RWPE2 (cell line): ENCODE measurements at places on chromosomes 12 and 14.

- no peak for DNase-seq
Measured at GRCh38 chr12:29599381-29599780, 101.9 kb upstream of the OVCH1 start.

GRCh38 chr12:121331248-121331647, 21.0 kb downstream of the ANAPC5 start:
- DNase-seq = no peak

DNA sequence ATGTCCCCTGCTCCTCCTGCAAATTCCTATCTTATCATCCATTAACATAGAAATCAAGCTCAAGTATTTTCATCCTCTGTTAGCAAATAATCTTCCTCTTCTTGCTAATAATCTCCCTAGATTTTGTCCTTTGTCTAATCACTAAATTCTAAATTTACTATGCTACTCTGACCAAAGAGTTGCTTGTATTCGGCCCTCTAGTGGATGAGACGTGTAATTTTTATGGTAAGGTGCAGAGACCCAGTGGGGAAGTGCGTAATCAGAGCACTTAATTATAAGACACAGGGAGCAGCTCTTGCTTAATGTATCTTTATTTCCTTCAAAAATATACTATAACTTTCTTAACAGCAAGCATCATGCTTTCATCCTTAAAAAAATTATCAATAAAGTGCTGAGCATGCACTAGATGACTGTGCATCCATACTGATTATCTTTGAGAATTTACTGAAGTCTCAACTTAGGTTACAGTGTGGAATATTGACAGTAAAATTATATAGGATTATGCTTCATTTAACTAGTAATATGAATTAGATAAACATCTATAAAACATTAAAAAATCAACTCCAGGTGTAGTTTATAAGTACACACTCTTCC, 212.6 kb downstream of the SLC16A7 start:
- DNase-seq = no peak

DNA sequence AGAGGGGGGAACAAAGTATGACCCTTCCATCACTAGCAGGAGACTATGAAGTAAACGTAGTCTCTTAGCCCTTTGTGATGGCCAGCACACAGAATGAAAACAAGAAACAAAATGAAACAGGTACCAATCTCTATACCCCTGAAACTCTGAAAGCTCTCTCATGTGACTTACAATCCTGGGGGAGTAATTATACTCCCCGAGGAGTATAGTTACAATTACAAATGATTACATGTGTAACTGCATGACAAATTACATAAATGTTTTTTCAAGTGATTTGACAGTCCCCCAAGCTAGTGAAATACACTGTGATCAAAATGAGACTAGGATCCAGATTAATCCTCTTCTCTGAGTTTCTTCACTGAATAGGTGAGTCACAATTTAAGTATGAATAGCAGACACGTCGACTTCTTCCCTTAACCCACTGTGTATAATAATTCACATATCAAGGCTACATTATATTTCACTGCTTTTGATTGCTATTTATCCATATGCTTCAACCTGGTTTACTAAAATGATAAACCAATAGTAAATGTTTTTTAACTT, 74.0 kb downstream of the SPTSSA start:
- DNase-seq = no peak

- DNase-seq = no peak
Measured at GRCh38 chr12:95088379-95088778, 15.0 kb upstream of the NR2C1 start.

DNA sequence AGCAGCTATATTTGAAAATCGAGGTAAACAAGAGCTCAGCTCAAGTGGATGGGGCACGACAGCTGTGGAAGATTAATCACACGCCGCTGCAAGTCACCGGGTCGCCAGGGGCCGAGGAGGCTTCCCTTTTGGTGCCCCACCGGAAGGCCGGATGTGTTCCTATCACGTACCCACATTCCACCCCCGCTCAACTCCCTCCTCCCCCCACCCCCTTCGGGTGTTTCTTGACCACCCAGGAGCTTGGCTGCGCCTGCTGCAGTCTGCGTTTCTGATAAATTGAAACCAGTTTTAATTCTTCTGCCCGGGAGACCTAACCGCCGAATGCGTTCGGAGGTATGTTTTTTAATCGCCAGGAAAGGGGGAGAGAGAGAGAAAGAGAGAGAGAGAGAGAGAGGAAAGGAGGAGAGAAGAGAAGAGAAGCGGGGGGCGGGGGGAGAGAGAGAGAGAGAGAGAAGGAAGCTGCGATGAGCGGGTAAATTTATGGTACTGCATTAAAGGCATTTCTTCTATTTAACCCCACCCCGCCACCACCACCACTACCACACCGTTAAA, 1.8 kb downstream of the SLC8A3 start:
- no peak for DNase-seq

DNA sequence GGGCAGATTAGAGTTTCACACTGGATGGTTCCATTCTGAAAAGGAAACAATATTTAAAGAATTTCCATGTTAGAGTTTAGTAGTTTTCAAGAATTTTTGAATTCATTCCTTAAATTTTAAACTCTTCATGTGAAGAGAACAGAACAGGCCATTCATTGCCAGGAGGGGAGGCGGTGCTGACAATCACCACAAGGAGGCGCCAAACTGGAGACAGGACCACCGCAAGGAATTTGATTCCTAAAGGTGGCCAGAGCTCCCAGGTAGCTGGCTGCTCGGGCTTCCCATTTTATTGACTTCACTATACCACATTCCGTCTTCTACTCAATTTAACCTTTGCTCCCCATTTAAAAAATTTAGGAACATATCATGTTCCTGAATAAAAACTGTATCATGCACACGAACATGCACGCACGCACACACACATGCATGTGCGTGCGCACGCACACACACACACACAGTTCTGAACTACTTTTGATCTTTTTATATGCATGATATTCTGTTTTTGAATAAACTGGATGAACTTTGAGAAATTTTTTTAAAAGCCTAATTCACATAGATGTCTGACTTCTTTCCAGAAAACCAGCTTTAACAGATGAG, 101.2 kb downstream of the NELL2 start:
- DNase-seq = no peak

DNA sequence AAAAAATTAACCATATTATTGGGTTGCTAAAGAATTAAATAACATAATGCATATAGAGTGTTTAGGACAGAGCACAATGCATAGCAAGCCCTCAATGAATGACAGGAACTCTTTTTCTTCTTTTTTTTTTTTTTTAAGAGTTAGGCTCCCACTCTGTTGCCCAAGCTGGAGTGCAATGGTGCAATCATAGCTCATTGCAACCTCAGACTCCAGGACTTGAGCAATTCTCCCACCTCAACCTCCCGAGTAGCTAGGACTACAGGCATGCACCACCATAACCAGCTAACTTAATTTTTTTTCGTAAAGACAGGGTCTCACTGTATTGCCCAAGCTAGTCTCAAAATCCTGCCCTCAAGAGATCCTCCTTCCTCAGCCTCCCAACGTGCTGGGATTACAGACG, 20.5 kb upstream of the MTERF2 start:
- DNase-seq = no peak

DNA sequence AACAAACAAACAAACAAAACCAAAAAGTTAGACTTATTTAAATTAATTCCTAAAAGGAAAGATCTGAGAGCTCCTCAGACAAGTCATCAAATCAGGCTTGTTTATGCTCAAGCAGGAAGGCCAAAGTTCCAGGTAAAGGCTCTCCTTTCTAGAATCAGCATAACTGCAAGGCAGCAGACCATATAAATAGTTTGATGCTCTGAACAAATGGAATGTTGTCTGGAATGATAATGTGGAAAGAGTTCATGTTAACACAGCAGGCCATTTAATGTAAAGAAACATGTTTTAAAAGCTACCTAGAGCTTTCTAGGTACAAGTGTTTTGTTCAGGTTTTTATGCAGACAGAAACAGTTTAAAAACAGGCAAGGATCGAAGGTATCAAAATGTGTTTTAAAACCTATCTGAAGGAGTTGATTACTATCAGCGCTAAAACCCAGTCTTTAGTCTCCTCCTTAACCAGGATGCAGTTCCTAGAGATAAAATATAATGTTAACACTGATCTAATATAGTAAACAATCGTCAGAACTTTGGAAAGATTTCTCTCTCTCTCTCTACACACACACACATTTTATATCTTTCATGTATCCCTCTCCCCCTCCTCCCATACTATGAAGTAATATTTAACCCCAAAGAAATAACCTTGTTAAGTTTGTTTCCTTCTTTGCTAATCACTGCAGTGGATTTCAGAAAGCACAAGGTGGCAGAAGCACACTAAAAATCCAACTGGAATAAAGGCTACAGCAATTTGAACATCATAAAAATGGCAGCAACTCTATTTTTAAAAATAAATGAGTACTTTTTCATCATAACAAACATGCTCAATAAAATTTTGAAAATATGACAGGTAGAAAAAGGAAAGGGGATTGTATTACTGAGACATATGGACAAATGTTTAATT, 135.5 kb downstream of the PAWR start:
- no peak for DNase-seq

DNA sequence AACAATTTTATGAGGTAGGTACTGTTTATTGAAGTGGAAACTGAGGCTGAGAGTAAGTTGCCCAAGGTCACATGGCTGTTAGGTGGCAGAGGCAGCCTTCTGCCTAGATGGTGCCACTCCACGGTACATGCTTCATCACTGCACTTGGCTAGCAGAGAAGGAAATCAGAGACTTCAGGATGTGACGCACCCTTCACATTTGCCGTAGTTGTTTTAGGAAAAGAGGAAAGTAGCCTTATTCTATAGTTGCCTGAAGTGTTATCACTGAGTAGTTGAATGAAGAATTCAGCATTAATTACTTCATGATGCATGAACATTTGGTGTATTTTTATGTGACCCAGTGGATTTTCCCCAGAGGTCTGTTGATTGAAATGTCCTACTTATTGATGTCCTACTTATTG, 55.7 kb downstream of the ERC1 start:
- no peak for DNase-seq

DNA sequence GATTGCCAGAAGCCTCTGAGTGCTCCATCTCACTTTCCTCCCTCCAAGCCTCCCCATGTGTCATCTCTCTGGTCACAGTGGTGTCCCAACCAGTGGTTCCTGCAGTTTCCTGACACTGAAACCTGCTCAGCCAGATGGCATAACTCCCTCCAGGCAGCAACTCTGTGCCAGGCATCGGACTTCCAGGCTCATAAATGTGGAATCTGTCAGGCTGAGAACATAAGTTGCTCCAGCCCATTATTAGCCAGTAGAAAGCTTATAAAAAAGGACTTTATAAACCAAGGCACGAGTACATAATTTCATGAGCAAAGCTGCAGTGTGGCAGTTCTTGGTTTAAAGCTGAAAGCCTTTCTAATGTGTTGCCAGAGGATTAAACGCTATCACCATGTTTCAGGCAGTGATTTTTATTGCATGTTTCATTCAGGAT, 194.3 kb downstream of the DACT1 start:
- no peak for DNase-seq

- DNase-seq = peak; percentile 91
Measured at GRCh38 chr12:3998968-3999792, 126.0 kb upstream of the PARP11 start.

GRCh38 chr12:67471810-67472209, 176.7 kb upstream of the DYRK2 start:
- DNase-seq = no peak
